ENCODE measurements at places on chromosomes 5 and 9.

DNA sequence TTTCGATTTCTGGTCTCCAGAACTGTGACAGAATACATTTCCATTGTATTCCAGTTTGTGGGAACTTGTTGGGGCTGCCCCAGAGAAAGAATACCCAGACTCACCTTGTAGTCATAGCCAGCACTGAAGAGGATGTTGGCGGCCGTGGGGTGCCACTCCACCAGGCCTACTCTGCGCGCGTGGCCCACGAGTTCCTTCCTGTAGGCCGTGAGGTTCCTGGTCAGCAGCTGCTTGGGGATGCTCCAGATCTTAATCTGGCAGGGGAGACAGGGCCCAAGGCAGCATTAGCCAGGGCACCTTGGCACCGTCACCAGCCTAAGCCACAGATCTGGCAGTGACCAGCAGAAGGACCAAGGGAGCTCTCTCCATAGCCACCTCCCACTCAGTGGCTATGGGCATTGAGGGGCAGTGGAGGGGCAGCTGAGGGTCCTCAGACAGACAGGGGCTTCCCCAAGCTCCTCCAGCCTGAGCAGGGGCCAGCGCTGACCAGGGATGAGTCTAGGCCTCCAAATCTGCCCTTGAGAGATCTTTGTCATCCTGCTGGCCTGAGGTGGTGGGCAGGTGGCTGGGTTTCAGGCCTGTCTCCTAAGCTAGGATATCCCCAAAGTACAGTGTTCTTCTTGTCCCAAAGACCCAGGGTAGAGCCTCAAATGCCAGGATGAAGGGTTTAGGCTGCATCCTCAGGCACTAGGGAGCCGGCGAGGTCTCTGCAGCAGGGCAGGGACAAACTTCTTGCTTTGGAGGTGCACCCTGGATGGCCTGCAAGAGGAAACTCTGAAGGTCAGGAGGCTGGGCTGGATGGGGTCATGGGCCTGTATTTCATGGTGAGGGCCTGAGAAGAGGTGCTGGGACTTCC, 15.9 kb upstream of the TRIM14 start:
- no peak for DNase-seq

DNA sequence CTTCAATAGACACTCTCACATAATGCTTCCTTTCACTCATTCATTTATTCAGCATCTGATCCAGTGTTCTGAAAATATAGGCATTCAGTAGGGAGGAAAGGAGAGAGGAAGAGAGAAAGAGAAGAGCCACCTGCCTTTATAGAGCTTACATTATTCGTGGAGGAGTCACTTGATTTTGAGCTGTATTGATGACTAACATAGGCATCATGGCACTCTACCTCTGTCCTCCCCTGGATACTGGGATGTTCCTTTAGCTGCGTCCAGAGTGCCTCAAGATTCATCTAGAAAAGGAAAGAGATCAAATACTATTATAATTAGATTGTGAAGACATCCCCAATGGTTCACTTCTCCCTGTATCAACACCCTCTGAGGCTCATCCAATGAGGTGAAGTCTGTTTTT, 345.1 kb downstream of the SPATA31D1 start:
- DNase-seq = no peak

DNA sequence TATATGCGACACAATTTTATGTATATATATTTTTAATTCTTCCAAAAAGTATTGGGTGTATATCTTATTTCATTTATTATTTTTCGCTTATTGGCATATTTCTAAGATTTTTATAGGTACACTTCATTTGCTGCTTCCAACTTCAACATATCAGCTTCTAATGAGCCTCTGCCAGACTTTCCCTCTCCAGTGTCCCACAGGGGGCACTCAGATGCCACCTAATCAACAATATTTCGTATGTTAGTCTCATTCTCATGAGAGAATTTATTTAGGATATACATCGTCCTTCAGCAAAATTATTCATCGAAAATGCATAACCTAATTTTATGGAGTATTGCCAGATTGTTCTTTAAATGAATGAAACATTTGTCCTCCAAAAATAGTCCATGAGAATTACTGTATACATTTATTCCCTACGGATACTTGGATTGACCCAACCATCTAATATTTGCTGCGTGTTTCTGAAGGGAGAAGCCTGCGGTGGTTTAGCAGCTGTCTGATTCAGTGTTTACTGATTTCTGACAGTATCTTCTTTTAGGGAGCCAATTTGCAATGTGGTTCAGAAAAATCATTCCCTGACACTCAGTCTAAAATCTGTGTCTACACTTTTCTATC, 100.6 kb upstream of the SELENOP start:
- no peak for DNase-seq

GRCh38 chr5:143701493-143701892, 110.5 kb upstream of the HMHB1 start:
- no peak for DNase-seq

All from ovary (tissue), 10 donors.